Stimulated activated CD8-positive, alpha-beta memory T cell treated with anti-CD3 and anti-CD28 coated beads, Interleukin-12 subunit alpha, Interleukin-12 subunit beta, amount 100 ng/mL, for 4 hours (primary cell): ENCODE measurements at places on chromosomes 4 and X.

DNA sequence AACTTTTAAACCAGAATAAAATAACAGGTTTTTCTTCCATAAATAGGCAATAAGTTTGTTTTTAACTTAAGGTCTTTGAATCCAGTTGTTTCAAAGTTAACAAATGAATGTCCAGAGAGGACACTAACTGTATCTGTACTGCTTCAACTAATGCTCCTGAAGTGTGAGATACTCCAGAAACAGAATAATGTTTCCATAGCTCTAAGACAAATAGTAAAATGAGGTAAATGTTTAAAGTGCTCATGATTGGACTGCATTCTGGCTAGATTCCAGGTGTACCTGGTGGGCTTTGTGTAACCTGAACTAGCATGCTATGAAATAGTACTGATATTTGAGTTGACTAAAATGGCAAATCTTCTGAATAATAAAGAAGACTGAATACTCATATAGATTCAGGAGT lies 51.7 kb downstream of the METTL14 start:
- no peak for DNase-seq

DNA sequence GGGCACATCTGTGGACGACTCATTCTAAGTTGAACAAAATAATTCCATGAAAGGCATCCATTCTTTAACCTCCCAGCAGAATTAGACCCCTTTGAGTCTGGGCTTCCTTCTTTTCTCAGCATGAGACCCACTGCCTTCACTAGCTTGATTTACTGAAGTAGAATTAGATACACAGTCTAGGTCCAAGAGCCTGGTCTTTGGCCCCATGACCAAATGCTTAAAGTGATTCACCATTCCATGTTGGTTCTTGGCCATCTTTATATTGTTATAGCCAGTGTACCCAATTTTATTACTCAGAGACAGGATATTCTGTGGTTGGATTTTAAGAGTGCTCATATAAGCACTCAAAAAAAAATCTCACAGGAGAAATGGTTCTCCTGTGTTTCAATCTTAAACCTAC lies 155.3 kb upstream of the GPC4 start:
- no peak for DNase-seq

DNA sequence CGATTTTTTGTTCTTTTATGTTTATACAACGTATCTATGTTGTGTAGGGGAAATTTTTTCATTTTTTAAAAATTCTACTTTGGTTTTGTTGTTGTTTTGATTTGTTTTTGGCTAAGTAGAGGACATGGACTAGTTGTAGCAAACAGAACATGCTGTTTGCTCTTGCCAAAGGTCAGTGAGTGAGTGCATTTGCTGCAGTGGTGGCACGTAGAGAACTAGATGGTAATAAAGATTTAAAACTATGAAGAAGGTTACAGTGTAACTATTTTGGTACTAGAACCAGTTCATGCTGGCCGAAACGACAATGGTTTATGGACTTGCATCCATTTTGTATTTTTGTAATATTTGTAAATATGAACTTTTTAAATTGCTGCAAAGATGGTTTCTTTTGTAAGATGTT lies 1.9 kb upstream of the SCML1 start:
- DNase-seq, result no peak

GRCh38 chr4:146998157-146998556 lies 52.5 kb upstream of the TTC29 start:
- no peak for DNase-seq

GRCh38 chrX:104307341-104307740 lies 52.6 kb upstream of the ESX1 start:
- no peak for DNase-seq

- no peak for DNase-seq
Measured at GRCh38 chrX:16826207-16826606, 39.9 kb downstream of the TXLNG start.

- no peak for DNase-seq
Measured at GRCh38 chr4:134320048-134320447, 118.5 kb upstream of the PABPC4L start.
